Stimulated activated CD8-positive, alpha-beta memory T cell treated with anti-CD3 and anti-CD28 coated beads, Interleukin-7, amount 100 ng/mL, for 24 hours (primary cell): ENCODE measurements at places on chromosomes 7 and 10.

- DNase-seq, result no peak
Measured at GRCh38 chr7:31791881-31792280, 104.9 kb downstream of the PPP1R17 start.

GRCh38 chr7:55521917-55522902, 50.1 kb downstream of the VOPP1 start:
- DNase-seq, result no peak

DNA sequence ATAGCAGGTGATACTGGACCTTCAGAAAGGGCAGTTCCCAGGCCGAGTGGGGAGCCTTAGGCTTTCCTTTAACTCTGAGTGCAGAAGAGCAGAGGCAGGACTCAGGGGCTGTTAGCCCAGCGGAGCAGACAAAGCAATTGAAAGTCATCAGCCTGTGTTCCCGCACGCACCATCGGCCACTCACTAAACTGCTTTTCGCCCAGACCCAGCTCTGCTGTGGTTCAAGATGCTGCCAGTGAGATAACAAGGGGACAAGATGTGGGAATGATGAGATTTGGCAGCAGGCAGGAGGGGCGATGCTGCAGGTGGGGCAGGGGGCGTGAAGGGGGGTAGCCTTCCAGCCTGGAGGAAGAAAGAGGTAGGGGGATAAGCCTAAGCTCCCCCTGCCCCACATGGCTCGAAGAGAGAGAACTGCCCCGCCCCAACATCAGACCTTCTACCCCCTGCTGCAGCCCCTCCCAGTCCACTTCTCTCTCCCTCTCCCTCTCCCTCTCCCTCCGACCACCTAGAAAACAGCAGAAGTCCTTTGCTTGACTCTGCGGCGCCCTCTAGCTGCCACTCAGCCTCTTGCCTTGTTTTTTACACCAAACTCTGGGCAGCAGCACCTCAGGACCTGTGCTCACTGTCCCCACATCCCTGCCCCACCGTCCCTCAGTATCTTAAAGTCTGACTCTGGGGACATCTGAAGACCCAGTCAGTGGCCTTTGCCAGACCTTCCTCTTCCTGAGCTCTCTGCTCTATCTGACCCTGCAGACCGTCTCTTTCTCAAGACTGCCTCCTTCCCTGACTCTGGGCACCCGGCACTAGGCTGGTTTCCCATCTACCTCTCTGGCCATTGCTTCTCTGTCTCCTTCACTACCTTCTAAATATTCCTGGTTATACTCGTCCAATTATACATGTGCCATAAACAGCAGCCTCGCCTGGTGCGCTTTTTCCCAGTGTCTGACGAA, 110.5 kb downstream of the C10orf105 start:
- DNase-seq, result peak; percentile 50

- no peak for DNase-seq
Measured at GRCh38 chr7:151839451-151839921, 37.4 kb downstream of the PRKAG2 start.
